Gastroesophageal sphincter (tissue), 4 donors: ENCODE measurements at places on chromosomes 16 and 17.

DNA sequence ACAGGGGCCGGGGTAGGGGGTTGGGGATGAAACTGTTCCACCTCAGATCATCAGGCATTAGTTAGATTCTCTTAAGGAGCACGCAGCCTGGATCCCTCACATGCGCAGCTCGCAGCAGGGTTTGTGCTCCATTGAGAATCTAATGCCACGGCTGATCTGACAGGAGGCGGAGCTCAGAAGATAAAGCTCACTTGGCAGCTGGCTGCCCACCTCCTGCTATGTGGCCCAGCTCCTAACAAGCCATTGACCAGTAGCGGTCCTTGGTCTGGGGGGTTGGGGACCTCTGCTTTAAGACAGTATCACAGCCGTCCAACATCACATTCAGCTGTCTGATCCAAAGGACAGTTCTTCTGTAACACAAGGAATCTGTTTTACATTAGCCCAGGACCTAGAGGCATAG is 62.5 kb downstream of the SLC39A11 start:
- no peak for ATAC-seq

- ATAC-seq, result peak; percentile 36
Measured at GRCh38 chr17:81870131-81870980, 781 bp downstream of the ARHGDIA start.

DNA sequence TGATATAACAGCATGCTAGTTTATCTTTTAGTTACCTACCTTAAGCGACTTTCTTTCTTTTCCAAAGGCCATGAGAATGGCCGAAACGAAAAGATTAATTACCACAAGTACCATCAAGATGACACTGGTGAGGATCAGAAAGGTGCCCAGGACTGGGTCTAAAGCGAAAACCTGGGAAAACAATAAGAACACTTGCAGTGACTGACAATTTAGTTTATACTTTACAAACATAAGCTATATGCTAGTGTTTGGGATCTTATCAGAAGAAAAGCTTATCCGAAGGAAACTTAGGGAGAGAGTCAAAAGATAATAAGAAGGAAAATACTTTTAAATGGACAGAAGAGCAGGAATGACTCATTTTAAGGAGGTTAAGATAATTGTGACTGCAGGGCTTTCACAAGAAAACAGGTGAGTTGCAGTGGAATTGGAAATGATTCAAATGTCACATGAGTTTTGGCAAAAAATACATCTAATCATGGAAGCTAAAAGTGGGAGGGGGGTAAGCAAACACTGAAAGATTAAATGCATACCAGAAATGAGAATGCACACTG is 34.8 kb downstream of the IST1 start:
- ATAC-seq, result no peak

DNA sequence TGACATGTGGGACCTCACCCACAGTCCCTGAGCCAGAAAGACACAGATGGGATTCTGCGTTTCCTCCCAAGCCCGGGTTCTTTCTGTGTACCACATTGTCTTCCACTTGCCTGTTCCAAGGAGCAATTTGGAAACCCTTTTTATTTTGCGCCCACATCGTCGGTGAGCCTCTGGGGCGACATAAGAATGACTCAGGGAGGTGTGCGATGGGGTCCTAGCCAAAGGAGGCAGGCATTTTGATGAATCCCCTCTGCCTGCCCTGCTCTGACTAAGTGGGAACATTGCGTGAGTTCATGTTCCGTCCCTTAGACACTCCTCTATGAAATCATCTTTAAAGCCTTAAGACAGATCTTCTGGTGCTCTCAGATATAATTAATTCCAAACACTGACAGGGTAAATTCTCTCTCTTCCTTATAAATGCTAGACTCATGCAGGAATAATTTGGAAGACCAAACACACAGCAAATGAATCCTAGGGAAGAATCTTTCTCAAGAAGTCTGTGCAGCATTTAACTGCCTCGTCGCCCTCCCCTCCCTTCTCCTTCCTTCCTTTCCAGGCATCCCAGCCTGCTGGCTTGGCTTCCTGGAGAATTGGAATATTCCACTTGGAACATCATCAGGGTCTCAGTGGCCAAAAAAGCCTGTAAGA is 52.7 kb upstream of the FOXF1 start:
- peak; percentile 88 for ATAC-seq

DNA sequence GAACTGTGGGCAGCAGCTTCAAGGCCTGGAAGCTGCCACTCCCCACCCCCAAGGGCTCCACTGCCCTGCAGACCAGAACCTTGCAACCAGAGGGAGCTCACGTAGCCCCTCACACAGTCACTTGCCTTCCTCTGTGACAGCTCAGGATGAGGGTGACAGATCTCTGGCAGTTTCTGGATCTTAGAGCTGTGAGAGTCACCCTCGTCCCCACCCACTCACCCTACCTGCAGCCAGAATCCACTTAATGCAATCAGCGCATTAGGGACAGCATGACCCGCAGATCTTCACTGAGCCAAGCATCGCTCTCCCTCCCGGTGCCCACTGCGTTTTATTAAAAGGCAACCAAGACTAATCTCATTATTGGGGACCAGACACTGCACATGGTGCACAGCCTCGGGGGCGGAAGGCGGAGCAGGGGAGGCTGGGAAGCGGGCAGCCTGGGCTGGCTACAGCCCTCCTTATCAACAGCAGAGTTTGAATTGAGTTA is 3.5 kb downstream of the CYB561 start:
- ATAC-seq, result no peak

GRCh38 chr16:991773-992172 is 10.2 kb downstream of the SOX8 start:
- ATAC-seq, result no peak

GRCh38 chr17:81802856-81803643 is 900 bp upstream of the GCGR start:
- ATAC-seq, result no peak

DNA sequence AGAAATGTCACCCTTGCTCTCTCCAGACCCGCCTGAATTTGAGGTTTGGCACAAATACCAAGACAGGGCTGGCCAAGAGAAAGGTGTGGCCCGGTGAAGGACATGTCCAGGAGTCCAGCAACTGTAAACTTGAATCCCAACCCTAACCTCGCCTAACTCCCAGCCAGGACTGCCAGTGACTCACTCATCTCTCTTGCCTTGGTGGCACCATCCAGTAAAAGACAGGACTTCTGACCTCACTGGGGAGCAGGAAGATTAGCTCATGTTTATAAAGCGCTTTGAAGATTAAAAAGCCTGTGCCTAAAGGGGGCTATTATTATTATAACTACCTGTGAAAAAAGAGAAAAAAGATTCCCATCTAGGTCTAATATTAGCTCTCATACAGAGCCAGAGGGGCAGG is 335.3 kb downstream of the SOX9 start:
- ATAC-seq, result no peak

DNA sequence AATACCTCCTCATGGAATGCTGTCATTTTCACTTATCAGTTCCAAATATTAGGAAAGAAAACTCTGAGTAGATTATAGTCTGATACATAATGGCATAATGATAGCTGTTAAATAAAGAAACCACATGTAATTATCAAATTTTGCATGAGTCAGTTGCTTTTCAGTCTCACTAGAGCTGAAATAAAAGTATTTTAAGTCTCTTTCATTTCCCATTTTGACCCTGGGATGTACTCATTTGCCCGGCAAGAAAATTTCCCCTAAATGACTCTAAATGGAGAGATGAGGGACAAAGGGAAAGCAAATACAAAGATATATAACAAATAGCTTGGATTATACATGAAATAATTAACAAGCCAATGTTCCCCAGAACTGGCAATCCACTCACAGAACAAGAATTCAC is 47.9 kb upstream of the CPHXL start:
- no peak for ATAC-seq

DNA sequence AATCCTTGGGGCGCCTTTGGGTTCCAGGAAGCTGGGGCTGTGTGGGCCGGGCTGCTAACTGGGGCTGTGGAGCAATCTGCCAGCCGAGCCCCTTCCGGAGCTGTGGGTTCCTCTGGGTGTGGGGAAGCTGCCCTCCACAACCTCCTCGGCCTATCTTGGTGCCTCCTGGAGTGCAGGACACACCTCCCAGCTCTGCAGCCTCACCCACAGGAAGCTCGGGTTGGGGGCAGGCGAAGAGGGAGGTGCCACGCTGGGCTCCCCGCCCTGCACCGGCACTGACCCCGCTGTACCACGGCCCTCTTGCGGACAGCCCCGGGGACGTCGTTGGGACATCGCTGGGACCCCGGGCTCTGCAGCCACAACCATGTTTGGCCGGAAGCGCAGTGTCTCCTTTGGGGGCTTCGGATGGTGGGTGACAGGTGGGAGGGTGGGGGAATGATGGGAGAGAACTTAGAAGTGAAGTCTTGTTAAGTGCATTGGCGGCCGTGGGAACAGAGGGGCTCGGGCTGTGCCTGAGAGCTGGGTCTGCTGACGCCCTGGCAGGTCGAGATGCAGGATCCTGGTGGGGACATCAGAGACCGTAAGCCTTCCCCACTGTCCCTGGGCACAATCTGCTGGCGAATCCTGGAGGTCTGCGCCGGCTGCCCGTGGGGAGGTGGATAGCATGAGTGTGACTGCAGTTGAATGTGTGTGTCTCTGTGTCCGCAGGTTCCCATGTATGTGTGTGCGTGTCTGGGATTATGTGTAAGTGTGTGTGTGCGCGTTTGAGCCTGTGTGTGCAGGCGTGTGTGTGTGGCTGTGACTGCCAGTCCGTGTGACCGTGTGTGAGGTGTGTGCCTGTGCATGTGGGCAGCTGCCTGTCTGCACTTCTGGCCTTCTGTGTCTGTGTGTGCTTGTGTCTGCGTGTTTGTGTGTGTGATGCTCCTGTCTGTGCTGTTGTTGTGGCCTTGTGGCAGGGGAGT is at the start of gene RAP1GAP2:
RAP1GAP2 (plus strand) TSS at position 275 of the 962 bp plus-strand sequence; CDS start at position 365, 90 bp downstream.
- peak; percentile 73 for ATAC-seq

GRCh38 chr17:64491994-64492393 is 4.9 kb downstream of the POLG2 start:
- no peak for ATAC-seq

GRCh38 chr17:58375256-58375655 is 23.3 kb upstream of the SUPT4H1 start:
- no peak for ATAC-seq
